ENCODE measurements at places on chromosomes 7 and 10.

DNA sequence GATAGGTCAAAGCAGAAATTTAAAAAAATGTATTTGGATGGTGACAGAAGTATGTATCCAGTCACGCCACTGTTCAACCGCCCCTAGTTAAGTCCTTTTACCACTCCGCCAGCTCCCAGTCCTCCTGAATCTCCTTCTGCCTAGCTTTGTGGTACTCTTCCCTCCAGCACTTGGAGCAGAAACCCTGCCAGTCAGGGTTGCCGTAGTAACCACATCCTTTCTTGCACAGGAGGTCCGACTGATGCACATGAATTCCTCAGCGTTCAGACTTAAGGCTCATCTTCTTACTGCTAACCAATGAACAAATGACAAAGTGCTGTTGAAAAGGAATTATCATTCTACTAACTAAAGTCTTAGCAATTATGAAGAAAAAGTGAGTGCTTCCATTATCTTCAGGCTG is 175.3 kb upstream of the KCTD7 start:
- peaks cover 11% of the 10 kb centered on the region for H3K36me3 ChIP-seq

- H3K27me3 ChIP-seq, result no peaks in the 10 kb centered on the region
- no peak overlapping the region for H3K27ac ChIP-seq
- H3K4me1 ChIP-seq, result no peaks in the 10 kb centered on the region
- H3K4me3 ChIP-seq, result no peak overlapping the region
Observed at GRCh38 chr10:126696684-126697083, 26.2 kb upstream of the C10orf90 start.

- no peak overlapping the region for H3K27ac ChIP-seq
- no peaks in the 10 kb centered on the region for H3K36me3 ChIP-seq
- H3K4me1 ChIP-seq, result peaks cover 2% of the 10 kb centered on the region
- H3K27me3 ChIP-seq, result no peaks in the 10 kb centered on the region
- no peak overlapping the region for H3K4me3 ChIP-seq
- DNase-seq, result no peak
Observed at GRCh38 chr7:20312562-20312961, 18.1 kb upstream of the ITGB8 start.

DNA sequence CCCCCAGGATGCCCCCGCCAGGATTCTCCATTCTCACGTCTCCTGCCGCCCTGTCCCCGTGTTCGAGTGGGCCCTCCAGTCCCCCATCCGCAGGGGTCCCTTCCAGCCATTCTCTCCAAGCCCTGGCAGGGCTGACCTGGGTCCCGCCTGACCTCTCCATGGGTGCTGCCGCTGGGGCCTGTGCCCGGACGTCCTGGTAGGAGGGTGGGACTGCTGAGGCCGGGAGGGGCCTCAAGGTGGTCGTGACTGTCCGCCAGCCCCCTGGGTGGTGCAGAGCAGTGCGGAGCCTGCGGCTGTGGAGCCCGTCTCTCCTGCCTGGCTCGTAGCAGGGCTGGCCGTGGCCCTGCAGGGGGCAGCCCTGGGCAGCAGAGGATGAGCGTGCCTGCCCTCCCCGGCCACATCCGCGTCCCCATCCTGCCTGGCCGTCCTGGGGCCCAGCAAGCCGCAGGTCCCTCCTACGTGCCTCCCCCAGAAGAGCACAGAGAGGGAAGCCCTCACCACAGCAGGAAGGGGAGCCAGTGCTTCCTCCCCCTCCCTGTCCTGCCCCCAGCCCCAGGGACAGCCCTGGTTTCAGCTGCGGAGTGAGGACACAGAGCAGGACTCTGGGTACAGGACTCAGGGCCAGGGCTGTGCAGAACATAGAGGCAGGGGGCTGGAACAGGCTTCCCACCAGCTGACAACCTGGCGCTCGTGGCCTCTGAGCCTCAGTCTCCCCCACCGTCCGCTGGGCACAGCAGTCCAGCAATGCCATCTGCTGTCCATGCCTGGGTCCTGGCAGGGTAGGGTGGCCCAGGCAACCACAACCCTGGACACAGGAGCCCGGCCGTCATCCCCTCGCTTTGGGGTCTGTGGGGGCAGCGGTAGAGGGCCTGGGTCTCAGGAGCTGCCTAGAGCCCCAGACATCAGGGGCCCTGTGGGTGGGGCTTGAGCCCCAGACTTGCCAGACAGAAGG is 1.5 kb upstream of the GRIFIN start:
- H3K27ac ChIP-seq, result no peak overlapping the region
- H3K36me3 ChIP-seq, result no peaks in the 10 kb centered on the region
- peaks cover 3% of the 10 kb centered on the region for H3K4me1 ChIP-seq
- peak; percentile 43 for DNase-seq

- peaks cover 3% of the 10 kb centered on the region for H3K4me1 ChIP-seq
- no peak overlapping the region for H3K27ac ChIP-seq
- no peak for DNase-seq
- H3K36me3 ChIP-seq, result no peaks in the 10 kb centered on the region
Observed at GRCh38 chr7:152601305-152601798, 74.6 kb downstream of the XRCC2 start.

DNA sequence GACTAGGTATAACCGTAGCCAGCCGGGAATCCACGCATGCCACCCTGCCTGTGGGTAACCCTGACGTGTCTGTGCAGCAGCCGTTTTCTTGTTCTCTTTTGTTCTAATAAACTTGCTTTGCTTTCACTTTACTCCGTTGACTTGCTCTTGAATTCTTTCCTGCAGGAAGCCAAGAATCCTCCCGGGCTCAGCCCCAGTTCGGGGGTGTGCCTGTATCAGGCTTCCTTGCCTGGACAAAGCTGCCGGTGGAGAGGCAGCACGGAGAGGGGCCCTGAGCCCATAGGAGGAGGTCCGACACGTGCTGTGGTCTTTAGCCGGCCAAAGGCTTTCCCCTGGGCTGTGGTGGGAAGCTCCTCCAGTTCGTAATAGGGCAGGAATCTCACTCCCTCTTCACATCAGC is 256.5 kb upstream of the PPP2R2D start:
- peaks cover 20% of the 10 kb centered on the region for H3K27me3 ChIP-seq
- no peak overlapping the region for H3K27ac ChIP-seq
- no peaks in the 10 kb centered on the region for H3K36me3 ChIP-seq
- no peaks in the 10 kb centered on the region for H3K4me1 ChIP-seq
- H3K4me3 ChIP-seq, result no peak overlapping the region
- no peak for DNase-seq

- no peak for DNase-seq
- no peak overlapping the region for H3K27ac ChIP-seq
- peaks cover 19% of the 10 kb centered on the region for H3K4me1 ChIP-seq
Observed at GRCh38 chr7:101241015-101241363, 3.4 kb upstream of the CLDN15 start.

GRCh38 chr7:106418526-106418925 is 133.7 kb upstream of the NAMPT start:
- H3K4me1 ChIP-seq, result no peaks in the 10 kb centered on the region
- H3K27me3 ChIP-seq, result peaks cover 18% of the 10 kb centered on the region
- no peak for DNase-seq
- no peak overlapping the region for H3K4me3 ChIP-seq

GRCh38 chr7:945147-945555 is 9.3 kb downstream of the ADAP1 start:
- no peak overlapping the region for H3K4me3 ChIP-seq
- H3K4me1 ChIP-seq, result peaks cover 2% of the 10 kb centered on the region

- H3K27me3 ChIP-seq, result peaks cover 75% of the 10 kb centered on the region
- no peak for DNase-seq
- no peak overlapping the region for H3K27ac ChIP-seq
- no peaks in the 10 kb centered on the region for H3K4me1 ChIP-seq
- peaks cover 2% of the 10 kb centered on the region for H3K36me3 ChIP-seq
Observed at GRCh38 chr7:55020466-55020871, 1.7 kb downstream of the EGFR start.
